ENCODE measurements at places on chromosomes 6 and 20.

- DNase-seq, result no peak
Measured at GRCh38 chr6:145882121-145882531, 67.5 kb upstream of the FBXO30 start.

GRCh38 chr6:128597004-128597403 lies 76.6 kb upstream of the PTPRK start:
- no peak for DNase-seq

DNA sequence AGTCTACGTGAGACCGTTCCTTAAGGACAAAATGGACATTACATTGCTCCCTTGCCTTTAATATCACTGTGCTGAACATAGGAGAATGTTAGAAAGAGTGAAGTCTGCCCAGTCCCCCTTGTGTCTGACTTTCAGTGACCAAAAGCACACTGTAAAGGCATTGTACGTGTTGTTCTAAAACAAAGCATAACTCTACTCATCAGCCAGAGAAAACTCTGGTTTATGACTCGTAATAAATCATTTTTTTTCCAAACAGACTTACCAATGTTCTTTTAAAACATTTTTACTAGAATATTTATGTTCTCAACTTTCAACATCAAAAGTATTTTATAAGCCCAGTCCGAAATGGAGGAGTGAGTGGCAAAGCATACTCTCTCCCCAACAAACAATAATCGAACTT lies 262.5 kb downstream of the GJA1 start:
- DNase-seq, result no peak

GRCh38 chr6:165110860-165111259 lies 198.5 kb downstream of the C6orf118 start:
- DNase-seq, result no peak
